ENCODE measurements at places on chromosomes 5 and 9.

DNA sequence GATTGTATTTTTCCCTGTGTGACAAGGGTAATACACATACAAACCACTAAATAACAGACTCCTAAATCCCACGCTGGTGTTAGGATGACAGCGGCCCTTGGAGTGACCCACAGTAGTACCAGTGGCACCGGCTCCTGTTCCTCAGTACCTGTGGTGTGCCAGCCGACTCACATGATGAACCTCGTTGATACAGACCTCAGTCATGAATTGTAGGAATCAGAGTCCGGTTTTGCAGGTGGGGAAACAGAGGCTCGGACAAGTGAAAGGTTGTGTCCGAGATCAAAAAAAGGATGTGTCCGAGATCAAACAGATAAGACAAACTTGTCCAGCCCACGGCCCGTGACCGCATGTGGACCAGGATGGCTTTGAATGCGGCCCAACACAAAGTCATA is 78.0 kb downstream of the AMBP start:
- DNase-seq = no peak

- no peak for DNase-seq
These were observed 292.8 kb downstream of the ARHGEF28 start for GRCh38 chr5:73918791-73919221.

- no peak for DNase-seq
These were observed 102.0 kb upstream of the TSLP start for GRCh38 chr5:110969502-110969901.

DNA sequence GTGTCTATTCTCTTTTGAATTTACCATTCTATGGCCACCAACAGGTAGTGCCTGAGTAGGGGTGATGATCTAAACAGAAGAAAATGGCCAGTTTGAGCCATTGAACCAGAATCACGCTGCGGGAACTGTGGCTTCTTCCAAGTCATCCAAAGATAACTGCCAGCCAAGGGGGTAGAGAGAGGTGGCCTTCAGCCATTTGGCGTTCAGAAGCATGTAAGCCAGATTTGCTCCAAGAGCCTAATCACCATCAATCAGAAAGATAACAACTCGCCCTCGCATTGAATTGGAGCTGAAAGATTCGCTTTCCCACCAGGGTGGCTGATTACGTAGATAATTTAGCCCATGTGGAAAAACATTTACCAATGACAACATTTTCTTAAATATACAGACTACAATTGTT is 1302.7 kb upstream of the DMAC1 start:
- DNase-seq = no peak

DNA sequence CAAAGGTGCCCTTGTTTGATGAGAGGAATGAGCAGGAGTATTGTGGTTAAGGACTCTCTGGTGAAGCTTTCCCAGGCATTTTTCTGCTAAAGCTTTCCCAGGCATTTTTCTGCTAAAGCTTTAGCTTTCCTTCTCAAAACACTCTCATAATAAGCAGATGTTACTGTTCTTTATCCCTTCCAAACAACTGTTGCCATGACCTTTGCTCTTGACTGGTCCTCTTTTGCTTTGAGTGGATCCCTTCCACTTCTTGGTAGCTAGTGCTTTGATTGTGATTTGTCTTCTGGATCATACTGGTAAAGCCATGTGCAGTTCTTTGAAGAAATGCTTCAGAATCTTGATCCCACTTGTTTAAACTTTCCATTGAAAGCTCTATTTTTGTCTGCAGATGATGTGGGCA is 85.8 kb downstream of the GPBP1 start:
- DNase-seq = no peak

All from hepatic stellate cell (primary cell).